ENCODE measurements at places on chromosomes 5 and 9. TPM values are rescaled to one million over a fixed set of nuclear protein-coding genes. Genes with fewer than 3 reads are reported as not detected.

GRCh38 chr9:135979547-135980166 is 18.5 kb upstream of the UBAC1 start:
- no peak for DNase-seq

- DNase-seq: no peak
These were observed 19.9 kb downstream of the GOLM1 start for GRCh38 chr9:86079421-86079831.

DNA sequence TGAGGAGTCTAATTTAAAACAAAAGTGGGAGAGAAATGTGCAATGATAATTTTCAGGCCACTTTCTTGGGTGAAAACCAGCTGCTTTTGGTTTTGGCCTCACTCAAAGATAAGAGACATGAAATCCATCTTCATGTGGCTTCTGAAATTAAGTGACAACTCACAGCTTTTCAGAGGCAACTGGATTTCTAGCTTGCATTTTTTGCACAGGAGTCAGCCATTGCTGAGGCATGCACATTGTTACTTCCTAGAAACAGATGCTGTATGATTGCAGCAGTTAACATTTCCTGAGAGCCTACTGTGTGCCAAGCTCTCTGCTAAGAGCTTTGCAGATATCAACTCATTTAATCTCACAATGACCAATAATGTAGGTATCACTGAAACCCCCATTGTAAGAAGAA is 562.6 kb downstream of the NR2F1-AS1 start:
- DNase-seq: no peak

GRCh38 chr9:36144309-36145232 is 8.0 kb downstream of the GLIPR2 start:
- no peak for DNase-seq

ADRA1B gene
- 0.80 TPM for total RNA-seq

SYK gene
- total RNA-seq: 12.4 TPM

CDH6 gene
- total RNA-seq: not detected

PCDH1 gene
- 55.6 TPM for total RNA-seq

KIF12 gene
- total RNA-seq: 2.3 TPM

Measured in mammary epithelial cell (primary cell).